ENCODE measurements at places on chromosomes 13 and 19. TPM values are rescaled to one million over a fixed set of nuclear protein-coding genes. Genes with fewer than 3 reads are reported as not detected.

RNF17 gene
- total RNA-seq, result not detected

ZSCAN1 gene
- not detected for total RNA-seq

ITGBL1 gene
- total RNA-seq, result 1.7 TPM

BRME1 gene
- total RNA-seq, result 0.27 TPM

R3HDM4 gene
- total RNA-seq, result 34.1 TPM

ARID3A gene
- 3.3 TPM for total RNA-seq

TSSK6 gene
- 2.0 TPM for total RNA-seq

CEACAM19 gene
- total RNA-seq, result 9.4 TPM

TMEM221 gene
- total RNA-seq, result 0.76 TPM

NCAN gene
- 0.03 TPM for total RNA-seq

ADM5 gene
- total RNA-seq, result 4.0 TPM

TMPRSS9 gene
- 0.08 TPM for total RNA-seq

EMP3 gene
- total RNA-seq, result 482 TPM

AP1M1 gene
- 57.7 TPM for total RNA-seq

SIAH3 gene
- total RNA-seq, result not detected

PSG7 gene
- total RNA-seq, result 0.09 TPM

Data from A549 treated with DMSO at 1 μM for 4 hours (cell line).